Effector memory CD8-positive, alpha-beta T cell (primary cell): ENCODE measurements at places on chromosomes 1 and 21.
A peak's percentile ranks its signal among the peaks of the same experiment; 100 is the strongest.

DNA sequence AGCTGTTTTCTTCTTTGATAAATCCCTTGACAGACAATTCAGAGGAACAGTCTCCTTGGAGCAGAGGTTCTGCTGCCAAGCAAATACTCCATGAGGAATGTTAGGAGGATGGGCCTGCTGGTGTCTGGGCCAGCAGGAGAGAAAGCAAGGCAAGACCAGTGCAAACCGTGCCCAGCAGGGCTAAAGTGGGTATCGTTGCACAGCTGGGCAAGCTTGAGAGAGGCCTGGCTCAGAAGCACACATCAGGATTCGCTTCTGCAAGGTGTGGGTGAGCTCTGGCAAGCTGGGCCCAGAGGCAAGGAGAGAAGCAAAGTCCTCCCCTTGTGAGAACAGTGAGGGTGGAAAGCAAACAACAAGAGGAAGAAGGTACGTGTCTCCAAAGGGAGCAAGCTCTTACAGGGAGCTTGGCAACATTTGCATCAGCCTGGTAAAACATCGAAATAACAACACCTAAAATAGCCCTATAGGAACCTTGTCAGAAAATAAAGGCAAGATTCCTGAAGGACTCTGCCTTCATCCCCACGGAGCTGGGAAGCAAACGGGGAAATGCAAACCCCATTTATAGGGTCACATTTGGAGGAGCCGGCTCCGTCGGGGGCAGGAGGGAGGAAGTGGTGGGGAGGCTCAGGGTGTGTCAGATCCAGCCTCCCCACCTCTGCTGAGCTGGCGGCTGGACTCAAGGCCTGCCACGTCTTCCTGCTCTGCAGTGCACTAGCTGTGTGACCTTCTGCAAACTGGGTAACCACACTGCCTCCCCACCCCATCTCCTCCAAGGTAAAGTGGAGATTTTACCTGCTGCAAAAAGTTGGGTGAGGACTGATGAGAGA lies 62.3 kb upstream of the HIVEP3 start:
- H3K4me3 ChIP-seq, result peak overlapping the region; percentile 61
- H3K27ac ChIP-seq, result peak overlapping the region; percentile 63
- H3K4me1 ChIP-seq, result peaks cover 27% of the 10 kb centered on the region
- no peaks in the 10 kb centered on the region for H3K27me3 ChIP-seq
- DNase-seq, result no peak

- no peak for DNase-seq
- no peaks in the 10 kb centered on the region for H3K4me1 ChIP-seq
- H3K36me3 ChIP-seq, result no peaks in the 10 kb centered on the region
- H3K27me3 ChIP-seq, result peaks cover 53% of the 10 kb centered on the region
- H3K27ac ChIP-seq, result no peak within 1 kb of the TSS
- no peak within 1 kb of the TSS for H3K4me3 ChIP-seq
Observed at GRCh38 chr1:158686111-158687009, at the start of gene SPTA1. Gene SPTA1, minus strand, starts transcription at chr1:158686715. Its CDS starts 198 bp downstream, at chr1:158686517.

DNA sequence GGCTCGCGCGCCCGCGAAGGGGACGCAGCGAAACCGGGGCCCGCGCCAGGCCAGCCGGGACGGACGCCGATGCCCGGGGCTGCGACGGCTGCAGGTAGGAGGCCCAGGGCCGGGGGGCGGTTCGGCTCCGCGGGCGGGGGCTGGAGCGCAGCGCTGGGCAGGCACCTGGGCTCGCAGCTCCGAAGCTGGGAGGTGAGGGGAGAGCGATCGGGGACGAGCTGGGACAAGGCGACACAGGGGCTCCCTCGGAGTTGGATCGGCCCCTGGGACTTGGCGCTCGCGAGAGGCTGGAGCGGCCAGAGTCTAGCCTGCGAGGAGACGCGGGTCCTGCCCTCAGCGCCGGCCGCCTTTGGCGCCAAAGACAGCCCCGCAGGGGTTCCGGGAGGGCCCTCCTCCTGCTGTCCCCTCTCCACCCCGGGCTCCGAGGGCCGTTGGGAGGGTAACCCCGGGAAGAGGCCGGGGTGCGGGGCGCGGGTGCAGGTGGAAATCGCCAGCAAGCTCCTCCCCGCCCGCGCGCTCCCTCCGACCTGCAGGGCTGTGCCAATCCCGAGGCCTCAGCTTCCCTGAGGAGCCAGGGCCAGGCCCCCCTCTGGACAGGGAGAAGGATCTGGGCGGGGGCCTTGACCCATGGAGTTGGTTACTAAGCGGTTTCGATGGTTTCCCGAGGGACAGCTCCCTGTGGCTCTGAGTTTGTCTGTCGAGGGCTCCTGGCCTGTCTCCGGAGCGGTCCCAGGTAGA lies 401 bp downstream of the TP73 start:
- peak overlapping the region; percentile 48 for H3K4me3 ChIP-seq
- DNase-seq, result no peak
- no peak overlapping the region for H3K27ac ChIP-seq
- H3K36me3 ChIP-seq, result peaks cover 9% of the 10 kb centered on the region

DNA sequence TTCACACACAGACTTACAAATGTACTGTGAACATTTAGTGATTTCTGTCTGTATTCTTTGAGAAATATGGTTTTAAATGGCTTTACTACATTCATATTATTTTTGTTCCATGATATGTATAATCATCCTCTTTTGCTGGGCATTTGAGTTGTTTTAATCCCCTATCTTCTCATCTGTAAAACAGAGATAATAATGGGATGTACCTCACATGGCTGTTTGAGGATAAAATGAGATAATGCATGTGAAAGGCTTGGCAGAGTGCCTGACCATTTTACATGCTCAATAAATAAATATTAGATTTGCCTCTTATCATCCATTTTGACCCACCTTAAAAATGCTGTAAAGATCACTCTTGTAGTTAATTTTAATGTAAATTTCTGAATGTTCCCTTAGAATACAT lies 197.2 kb downstream of the C1orf94 start:
- no peak for DNase-seq
- H3K4me3 ChIP-seq, result no peak overlapping the region
- H3K27ac ChIP-seq, result no peak overlapping the region
- no peaks in the 10 kb centered on the region for H3K36me3 ChIP-seq

- H3K4me1 ChIP-seq, result no peaks in the 10 kb centered on the region
- no peak overlapping the region for H3K27ac ChIP-seq
- DNase-seq, result no peak
- no peaks in the 10 kb centered on the region for H3K27me3 ChIP-seq
- no peak overlapping the region for H3K4me3 ChIP-seq
- H3K36me3 ChIP-seq, result no peaks in the 10 kb centered on the region
Observed at GRCh38 chr21:39736716-39737115, 8.3 kb upstream of the IGSF5 start.

GRCh38 chr1:32580348-32581017 lies 41.3 kb downstream of the ZBTB8A start:
- H3K4me3 ChIP-seq, result no peak overlapping the region
- no peak overlapping the region for H3K27ac ChIP-seq
- peaks cover 2% of the 10 kb centered on the region for H3K36me3 ChIP-seq
- no peaks in the 10 kb centered on the region for H3K27me3 ChIP-seq
- no peaks in the 10 kb centered on the region for H3K4me1 ChIP-seq

DNA sequence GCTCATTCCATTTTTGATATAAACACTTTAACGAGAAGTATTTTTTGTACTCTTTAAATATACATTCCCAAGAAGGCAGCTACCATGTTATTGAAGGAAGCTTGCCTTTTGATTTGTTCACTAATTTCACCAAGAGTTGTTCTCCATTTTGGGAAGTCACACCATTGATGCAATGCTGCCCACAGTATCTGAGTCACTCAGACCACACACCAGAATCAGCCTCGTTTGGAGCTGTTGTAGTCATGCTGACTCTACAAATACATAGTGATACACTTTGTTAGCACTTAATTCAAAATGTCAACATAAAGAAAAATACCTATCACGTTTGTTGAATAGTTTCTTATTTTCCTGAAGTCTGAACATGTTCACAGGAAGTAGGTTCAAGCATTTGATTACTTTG lies 78.7 kb downstream of the PAPPA2 start:
- no peaks in the 10 kb centered on the region for H3K4me1 ChIP-seq
- peaks cover 6% of the 10 kb centered on the region for H3K27me3 ChIP-seq
- H3K4me3 ChIP-seq, result no peak overlapping the region
